CD4-positive, alpha-beta T cell treated with Interleukin-17A for 1 hour (primary cell): ENCODE measurements at places on chromosomes 5 and 9.

- DNase-seq: no peak
These were observed 6.7 kb downstream of the PTCH1 start for GRCh38 chr9:95509851-95510708.

DNA sequence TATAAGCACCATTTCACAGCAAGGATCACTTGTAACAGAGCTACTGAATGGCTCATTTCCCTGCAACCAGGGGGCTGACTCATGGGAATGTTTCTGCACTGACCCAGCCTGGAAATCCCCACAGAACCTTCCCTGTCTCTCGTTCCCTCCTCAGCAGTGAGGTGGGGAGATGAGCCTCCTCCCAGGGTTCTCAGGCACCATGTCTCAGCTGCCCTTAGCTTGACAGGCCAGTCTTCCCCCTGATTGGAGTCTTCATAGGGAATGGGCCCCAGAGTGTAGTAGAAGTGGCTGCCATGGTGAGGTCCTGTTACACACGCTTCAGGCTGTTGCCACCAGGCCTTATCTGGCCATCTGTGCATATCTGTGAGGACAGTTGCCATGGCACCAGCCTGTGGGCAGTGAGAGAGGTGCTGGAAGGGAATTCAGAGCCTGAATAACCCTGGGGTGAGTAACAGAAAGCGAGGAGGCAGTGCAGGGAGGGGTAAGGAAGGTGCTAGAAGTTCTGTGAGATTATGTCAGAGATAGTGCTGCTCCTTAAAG lies 324.4 kb downstream of the ENC1 start:
- DNase-seq: no peak

DNA sequence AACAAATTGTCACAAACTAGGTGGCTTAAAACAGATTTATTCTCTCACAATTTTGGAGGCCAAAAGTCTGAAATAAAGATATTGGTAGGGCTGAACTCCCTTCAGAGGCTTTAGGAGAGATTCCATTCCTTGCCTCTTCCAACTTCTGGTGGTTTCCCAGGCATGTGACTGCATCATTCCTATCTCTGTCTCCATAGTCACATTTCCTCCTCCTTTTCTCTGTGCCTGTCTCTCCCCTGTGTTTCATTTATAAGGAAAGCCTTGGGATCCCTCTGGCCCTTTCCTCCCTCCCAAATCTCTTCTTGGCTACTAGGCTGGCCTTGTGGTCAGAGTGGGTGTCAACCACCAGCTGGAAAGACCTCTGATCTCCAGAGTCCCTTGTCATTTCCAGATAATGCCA lies 78.2 kb downstream of the SNX18 start:
- DNase-seq: no peak

DNA sequence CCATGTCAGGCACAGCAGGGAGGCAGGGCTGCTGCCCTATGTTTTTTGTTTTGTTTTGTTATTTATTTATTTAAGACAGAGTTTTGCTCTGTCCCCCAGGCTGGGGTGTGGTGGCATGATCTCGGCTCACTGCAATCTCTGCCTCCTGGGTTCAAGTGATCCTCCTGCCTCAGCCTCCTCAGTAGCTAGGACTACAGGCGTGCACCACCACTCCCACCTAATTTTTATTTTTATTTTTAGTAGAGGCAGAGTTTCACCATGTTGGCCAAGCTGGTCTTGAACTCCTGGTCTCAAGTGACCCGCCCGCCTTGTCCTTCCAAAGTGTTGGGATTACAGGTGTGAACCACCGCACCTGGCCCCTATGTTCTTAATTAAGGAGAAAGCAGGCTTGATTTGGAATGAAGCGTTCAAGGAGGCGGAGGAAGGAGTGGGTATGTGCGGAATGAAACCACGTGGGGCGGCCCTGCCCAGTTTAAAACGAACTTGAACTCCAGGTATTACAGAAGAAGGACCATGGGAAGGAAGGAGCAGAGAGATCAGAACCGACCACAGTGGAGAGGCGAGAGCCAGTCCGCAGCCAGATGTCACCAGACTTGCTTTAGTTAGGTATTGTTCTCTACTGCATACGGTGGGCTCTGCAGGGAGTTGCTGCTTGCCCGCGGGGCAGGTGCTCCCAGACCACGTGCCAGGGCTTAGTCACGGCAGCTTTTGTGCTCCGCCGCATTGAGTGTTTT lies 34.9 kb upstream of the EPB41L4B start:
- no peak for DNase-seq

GRCh38 chr5:92777421-92777820 lies 803.6 kb downstream of the NR2F1-AS1 start:
- DNase-seq: no peak

- no peak for DNase-seq
These were observed 65.0 kb downstream of the DOCK8 start for GRCh38 chr9:279674-280073.

DNA sequence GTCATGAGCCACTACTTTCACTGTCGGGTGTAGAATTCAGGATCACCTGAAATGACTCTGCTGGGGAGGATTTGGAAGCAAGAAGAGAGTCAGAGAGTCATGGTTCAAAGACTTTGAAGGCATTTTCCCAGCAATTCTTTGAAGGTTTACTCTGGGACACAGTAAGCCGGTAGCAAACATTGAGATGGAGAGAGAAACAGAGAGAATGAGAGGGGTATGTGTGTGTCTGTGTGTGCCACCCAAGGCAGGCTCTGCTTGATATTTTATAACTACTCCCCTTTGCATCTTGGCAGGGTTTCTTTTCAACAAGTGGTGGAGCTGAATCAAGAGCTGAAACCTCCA lies 89.8 kb downstream of the ANKRD55 start:
- no peak for DNase-seq

- DNase-seq: no peak
These were observed 574.8 kb downstream of the PSAT1 start for GRCh38 chr9:78871452-78872331.

DNA sequence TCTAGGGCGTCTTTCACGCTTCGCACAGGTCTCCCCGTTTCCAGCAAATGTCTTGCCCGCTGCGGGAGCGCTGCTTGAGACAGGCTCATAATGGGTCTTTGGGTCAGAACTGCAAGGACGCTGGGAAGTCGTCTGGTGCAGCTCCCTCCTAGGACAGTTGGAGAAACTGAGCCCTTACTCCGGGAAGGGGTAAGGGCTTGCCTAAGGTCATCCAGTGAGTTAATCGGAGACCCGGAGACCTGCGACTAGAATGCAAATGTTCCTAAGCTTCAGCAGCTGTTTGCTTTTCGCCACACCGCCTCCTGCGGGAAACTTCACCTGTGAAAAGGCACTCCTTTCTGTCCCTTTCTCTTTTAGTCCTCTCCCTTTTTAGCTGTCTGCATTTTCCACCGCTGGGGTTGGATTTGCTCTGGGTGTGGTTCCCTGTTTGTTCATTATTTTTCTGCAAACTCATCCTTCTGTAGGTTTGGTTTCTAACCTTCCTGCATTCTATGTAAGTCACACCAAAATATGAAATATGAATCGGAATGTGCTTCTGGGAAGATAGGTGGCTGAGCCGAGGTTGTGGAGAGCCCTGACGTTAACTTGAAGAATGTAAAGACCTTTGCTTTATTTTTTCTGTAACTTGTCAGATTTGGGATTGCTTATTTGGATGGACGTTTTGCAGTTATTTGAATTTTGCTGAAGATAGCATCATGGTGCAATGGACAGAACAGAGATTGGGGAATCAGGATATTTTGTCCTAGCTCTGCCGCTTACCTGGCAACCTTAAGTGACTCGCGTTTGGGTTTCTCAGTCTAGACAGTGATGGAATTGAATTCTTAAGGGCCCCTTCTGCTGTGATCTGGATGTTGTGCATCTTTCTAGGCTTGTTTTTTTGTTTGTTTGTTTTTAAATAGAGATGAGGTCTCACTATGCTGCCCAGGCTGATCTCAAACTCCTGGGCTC lies 909 bp downstream of the SLC36A1 start:
- peak; percentile 21 for DNase-seq

GRCh38 chr5:137887831-137888230 lies 1.4 kb upstream of the PKD2L2 start:
- DNase-seq: no peak

DNA sequence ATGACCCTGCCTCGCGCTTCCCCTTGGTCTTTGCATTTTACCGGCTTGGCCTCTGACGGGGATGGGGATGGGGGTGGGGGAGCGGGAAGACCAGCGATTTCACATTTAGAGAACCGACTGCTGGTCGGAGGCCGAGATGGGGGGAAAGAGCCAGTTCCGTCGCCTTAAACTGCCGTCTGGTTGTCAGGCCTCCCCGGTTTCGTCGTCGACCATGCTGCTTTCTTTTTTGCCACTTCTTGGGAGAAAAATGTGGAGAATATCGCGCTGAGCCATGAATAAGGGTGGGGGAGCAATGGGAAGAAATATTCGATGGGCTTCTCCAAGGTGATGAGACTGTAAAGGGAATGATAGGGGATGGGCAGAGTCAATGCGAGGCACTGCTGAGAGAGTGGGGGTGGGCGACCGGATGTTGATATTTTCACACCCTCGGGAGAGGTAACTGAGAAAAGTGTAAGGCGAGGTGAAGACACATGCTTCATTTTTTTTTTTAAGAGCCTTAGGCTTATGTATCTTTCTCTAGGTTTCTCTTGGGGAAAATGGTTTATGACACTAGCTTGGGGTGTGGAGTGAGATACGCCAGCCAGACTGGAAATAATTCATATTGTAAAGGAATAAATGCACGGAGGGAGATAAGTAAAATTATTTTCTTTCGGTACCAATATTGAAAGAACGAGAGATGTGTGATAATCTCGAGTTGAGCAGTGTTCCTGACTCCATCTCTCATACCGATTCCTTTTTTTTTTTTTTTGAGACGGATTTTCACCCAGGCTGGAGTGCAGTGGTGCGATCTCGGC lies 1.1 kb downstream of the KIF2A start:
- DNase-seq: peak; percentile 66

- DNase-seq: no peak
These were observed 420.9 kb downstream of the IRX2 start for GRCh38 chr5:2330325-2331130.

DNA sequence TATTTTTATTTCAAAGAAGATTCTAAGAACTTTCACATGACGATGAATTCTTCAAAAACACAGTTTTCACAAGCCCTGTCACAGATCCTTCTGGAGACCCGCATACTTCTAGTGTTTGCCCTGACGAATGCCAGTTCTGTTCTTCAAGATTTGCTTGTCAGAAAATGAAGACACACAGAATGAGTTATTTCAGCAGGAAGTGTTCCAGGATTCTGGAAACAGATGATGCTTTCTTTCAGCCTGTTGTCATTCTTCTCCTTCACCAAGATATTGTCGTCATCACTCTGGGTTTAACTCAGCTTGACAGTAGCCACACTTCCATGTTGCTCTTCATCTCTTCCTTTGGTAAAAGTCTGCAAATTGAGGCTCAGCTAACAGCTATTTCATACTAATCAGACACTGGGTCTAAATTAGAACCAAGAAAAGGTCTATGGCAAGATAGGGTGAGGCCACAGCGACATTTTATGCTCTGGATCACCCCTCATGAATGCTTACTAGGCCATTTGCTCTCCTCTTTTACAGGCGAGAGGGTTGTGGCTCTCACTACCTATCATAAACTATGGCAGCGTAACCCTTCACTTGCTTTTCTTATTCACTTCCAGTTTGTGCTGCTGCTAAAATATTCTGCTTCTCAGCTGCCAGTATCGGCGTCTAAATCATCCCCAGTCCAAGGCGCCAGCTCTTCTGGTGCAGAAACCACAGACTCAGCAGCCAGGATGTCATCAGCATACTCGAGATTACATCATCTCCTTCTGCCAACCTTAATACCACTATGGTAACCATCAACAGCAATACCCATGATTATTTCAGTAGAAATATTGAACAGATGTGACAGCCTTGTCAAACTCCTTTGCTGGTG lies 159.6 kb upstream of the TBCA start:
- peak; percentile 26 for DNase-seq

- DNase-seq: no peak
These were observed 494.9 kb upstream of the MEF2C start for GRCh38 chr5:89377767-89378455.

DNA sequence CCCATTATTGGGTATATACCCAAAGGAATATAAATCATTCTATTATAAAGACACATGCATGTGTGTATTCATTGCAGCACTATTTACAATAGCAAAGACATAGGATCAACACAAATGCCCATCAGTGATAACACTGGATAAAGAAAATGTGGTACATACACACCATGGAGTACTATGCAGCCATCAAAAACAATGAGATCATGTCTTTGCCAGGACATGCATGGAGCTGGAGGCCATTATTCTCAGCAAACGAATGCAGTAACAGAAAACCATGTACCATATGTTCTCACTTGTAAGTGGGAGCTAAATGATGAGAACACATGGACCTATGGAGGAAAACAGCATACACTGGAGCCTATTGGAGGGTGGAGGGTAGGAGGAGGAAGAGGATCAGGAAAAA lies 402.4 kb downstream of the CSNK1G3 start:
- no peak for DNase-seq

- no peak for DNase-seq
These were observed 619.3 kb downstream of the TLE4 start for GRCh38 chr9:80191108-80191507.

GRCh38 chr5:155460501-155460931 lies 447.0 kb downstream of the KIF4B start:
- no peak for DNase-seq

DNA sequence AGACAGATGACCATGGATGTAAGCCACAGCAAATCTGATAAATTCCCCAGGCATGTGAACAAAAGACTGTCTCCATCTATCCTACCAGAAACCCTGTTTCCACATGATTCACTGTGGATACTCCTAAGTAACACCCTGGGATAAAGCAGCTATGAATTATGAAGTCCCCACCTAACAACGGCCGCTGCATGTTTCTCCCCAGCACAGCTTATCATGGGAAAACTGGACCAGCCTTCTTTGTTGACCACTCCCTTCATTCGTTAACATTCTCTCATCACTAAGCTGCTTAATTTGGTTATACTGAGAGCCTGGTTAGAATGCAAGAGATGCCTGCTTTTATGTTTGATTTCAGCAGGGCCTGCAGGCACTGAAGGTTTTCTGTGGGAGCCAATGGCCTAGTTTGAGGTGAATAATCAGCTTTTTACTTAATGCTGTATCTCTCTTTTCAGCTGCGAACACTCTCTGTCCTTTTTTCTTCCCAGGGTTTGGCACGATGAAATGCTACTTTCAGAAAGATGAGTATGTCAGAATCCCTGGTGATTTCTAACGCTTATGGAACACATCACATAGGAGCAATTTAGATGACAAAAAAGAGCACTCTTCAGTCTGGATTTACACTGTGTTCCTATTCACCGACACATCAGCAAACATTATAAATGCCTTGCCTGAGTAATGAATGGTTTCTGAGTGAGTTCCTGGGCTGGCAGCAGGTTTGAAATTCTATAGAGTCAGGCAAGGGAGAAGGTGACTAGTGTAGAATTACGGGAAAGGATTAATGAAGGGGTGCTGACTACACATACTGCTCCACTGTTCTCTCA lies 318.4 kb upstream of the ZNF608 start:
- DNase-seq: no peak

- no peak for DNase-seq
These were observed 50.4 kb downstream of the CERT1 start for GRCh38 chr5:75460942-75461610.

DNA sequence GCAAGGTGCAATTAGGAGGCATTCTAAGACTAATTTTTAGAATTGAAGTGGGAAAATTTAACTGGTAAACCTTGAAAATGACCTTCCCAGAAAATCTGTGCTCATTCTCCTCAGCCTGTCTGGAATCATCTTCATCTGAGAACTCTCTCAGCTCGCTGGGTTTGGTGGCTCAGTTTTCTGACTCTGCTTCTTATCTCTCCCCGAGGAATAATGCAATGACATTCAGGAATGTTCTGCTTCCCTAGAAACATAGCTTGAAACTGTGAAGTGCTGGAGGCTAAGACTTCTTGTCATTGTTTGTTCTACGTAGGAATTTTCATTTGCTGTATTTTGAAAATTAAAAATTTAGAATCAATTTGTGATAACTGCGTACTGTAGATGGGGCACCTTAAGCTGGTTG lies 86.6 kb downstream of the KCNN2 start:
- no peak for DNase-seq

- DNase-seq: peak; percentile 71
These were observed 225.1 kb downstream of the ADGRV1 start for GRCh38 chr5:90783460-90784333.
